AG08395 (cell line): ENCODE measurements at places on chromosomes 12 and 14.

GRCh38 chr14:63501429-63501828 lies 41.7 kb downstream of the PPP2R5E start:
- no peak for DNase-seq

GRCh38 chr14:71592361-71592760 lies 339.9 kb upstream of the RGS6 start:
- DNase-seq = no peak

DNA sequence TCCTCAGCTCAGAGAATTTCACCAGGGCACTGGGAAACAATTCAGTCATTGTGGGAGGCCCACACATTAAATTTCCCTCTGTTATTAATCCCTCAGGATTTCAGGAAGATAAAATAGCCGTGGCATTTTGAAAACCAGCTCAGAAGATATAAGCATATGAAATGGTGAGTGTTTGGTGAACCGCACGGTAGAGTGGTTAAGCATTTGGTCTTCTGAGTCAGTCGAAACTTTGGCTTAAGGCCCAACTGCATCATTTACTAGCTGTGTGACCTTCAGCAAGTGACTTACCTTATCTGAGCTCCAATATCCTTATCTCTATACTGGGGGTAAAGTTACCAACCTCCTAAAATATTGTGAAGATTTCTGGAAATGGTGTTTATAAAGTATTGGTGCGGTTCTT lies 5.2 kb upstream of the VRK1 start:
- DNase-seq = no peak

GRCh38 chr14:103521951-103522563 lies 573 bp downstream of the CKB start:
- no peak for DNase-seq

DNA sequence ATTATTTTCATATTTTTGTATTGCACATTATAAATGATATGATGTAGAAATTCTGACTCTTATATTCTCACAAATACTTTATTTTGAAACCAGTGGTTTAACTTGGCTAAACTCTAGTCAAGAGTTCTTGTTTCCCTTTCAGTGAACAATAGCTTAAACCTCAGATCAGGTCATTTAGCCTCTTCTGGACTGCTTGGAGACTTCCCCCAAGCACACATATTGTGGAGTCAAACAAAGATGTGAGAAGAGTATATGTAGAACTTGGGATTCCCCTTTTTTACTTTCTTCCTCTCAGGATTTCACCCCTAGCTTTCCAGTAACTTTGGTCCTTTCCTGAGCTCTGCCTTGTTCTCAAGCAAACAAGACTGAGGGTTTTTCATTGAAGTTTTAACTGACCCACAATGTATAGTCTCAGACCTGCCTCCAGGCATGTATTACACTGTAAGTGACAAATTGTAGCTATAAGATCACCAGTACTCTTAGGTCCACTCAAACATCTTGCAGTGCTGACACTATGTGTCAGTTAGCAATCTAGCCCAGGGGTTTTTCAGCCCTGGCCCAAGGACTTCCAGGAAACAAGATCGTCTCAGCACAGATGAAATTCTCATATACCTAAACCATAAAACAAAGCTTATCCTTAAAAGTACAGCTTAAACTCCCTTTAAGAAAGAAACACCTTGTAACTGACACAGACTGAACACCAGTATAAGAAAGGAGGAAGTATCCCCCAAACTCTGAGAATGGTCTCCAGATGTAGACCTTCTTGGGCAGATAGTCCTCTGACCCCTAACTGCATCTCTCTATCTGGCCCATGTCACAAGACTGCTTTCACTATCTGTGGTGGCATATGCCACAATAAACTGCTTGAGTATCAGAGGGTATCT lies 98.6 kb downstream of the SLC6A15 start:
- no peak for DNase-seq

- DNase-seq = no peak
Measured at GRCh38 chr12:102964872-102965271, 7.4 kb downstream of the ASCL1 start.

- no peak for DNase-seq
Measured at GRCh38 chr12:122593910-122594309, 66.9 kb downstream of the KNTC1 start.

GRCh38 chr12:53623548-53624385 lies 2.4 kb downstream of the ATF7 start:
- DNase-seq = peak; percentile 65

GRCh38 chr12:11624116-11624515 lies 25.4 kb upstream of the ETV6 start:
- no peak for DNase-seq

DNA sequence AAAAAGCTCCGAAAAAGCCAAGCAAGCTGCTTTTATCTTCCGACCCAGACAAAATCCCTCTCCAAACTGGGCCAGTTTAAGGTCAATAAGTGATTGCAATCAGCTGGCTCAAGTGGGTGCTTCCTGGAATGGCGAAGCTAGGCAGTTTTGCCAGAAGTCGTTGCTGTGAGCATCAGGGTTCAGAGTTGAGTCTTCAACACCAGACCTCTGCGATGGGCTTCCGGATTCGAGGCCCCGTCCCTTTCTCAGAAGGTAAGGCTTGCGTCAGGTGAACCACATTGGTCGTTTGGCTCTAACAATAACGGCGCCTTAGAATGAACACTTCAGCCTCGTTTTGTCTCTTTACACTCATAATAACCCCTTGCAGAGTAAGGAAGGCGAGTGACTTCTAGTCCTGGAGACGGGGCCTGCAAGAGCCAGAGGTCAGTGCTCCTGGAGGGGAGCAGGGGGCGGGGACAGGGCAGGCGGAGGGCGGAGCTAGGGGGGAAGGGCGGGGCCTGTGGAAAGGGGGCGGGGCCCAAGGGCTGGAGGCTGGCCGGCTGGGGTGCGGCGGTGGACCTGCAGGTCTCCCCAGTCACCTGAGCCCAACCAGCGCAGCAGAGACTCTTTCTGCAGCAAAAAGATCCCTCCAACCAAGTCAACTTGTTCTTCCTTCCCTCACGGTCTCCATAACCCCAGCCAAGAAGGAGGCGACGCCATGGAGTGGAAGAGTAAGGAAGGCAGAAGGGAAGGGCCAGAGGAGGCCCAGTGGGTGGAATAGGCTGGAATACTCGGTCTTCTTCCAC lies 34.0 kb upstream of the NFYB start:
- DNase-seq = no peak

DNA sequence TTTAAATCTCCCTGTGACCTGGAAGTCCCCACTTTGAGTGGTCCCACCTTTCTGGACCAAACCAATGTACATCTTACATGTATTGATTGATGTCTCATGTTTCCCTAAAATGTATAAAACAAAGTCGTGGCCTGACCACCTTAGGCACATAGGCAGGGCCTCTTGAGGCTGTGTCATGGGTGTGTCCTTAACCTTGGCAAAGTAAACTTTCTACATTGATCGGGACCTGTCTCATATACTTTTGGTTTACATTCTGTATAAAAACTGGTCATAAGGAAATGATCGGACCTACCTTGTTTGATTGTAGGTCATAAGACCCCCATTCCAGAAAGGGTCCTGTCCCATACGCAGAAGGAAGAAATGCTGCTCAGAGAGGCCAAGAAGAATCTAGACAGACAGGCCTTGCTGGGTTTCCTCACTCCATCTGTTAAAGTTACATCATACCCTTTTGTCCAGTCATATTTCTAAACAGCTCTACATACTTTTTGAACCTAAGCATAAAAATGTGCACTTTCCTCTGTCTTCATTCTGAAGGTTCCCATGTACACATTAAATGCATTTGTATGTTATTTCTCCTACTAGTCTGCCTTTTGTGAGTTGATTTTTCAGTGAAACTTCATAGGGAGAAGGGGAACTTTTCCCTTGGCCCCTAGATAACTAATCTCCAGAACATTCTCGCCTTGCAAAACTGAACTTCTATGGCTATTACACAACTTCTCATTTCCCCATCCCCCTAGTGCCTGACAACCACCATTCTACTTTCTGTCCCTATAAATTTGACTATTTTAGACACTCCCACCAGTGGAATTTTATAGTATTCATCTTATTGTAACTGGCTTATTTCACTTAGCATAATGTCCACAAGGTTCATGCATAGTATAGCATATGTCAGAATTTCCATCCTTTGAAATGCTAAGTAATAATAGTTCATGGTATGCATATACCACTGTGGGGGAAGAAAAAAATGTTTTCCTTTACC lies 30.2 kb upstream of the CPM start:
- no peak for DNase-seq

- DNase-seq = no peak
Measured at GRCh38 chr14:23399591-23399990, 8.5 kb downstream of the MYH6 start.
